Type B pancreatic cell (in vitro differentiated cells): ENCODE measurements at places on chromosomes 16 and 17. TPM values are rescaled to one million over a fixed set of nuclear protein-coding genes. Genes with fewer than 3 reads are reported as not detected.
A peak's percentile ranks its signal among the peaks of the same experiment; 100 is the strongest.

GRCh38 chr16:3050487-3050886 lies 4.1 kb downstream of the MMP25 start:
- H3K36me3 ChIP-seq, result peaks cover 10% of the 10 kb centered on the region
- H3K27me3 ChIP-seq, result peaks cover 56% of the 10 kb centered on the region
- peaks cover under 1% of the 10 kb centered on the region for H3K4me1 ChIP-seq
- H3K4me3 ChIP-seq, result no peak overlapping the region

Gene TMED6
- total RNA-seq, result 1.7 and 5.3 TPM in 2 replicates

DNA sequence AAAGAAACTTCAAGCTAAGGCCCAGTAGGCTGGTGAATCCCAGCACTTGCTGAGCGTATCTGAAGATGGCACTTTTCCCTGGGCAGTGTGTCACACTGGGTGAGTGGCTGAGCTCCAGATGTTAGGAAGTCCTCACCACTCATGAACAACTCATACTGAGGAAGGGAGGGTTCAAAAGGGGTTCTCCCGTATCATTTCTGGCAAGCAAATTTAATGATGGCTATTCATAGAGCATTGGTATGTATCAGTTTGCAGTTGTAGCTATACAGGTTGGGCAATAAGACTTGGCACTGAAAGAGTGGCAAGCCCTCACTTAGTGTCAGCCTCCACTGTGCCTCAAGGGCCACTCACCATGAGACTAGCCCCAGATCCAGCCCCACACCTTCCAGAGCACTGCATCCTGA lies 10.7 kb downstream of the GFOD2 start:
- no peak overlapping the region for H3K4me3 ChIP-seq
- peaks cover 9% of the 10 kb centered on the region for H3K36me3 ChIP-seq
- peaks cover 17% of the 10 kb centered on the region for H3K4me1 ChIP-seq

- no peak overlapping the region for H3K27ac ChIP-seq
- H3K4me1 ChIP-seq, result no peaks in the 10 kb centered on the region
- H3K36me3 ChIP-seq, result no peaks in the 10 kb centered on the region
- no peak for DNase-seq
- H3K4me3 ChIP-seq, result no peak overlapping the region
These were observed 67.6 kb upstream of the RBBP6 start for GRCh38 chr16:24471561-24472350.

DNA sequence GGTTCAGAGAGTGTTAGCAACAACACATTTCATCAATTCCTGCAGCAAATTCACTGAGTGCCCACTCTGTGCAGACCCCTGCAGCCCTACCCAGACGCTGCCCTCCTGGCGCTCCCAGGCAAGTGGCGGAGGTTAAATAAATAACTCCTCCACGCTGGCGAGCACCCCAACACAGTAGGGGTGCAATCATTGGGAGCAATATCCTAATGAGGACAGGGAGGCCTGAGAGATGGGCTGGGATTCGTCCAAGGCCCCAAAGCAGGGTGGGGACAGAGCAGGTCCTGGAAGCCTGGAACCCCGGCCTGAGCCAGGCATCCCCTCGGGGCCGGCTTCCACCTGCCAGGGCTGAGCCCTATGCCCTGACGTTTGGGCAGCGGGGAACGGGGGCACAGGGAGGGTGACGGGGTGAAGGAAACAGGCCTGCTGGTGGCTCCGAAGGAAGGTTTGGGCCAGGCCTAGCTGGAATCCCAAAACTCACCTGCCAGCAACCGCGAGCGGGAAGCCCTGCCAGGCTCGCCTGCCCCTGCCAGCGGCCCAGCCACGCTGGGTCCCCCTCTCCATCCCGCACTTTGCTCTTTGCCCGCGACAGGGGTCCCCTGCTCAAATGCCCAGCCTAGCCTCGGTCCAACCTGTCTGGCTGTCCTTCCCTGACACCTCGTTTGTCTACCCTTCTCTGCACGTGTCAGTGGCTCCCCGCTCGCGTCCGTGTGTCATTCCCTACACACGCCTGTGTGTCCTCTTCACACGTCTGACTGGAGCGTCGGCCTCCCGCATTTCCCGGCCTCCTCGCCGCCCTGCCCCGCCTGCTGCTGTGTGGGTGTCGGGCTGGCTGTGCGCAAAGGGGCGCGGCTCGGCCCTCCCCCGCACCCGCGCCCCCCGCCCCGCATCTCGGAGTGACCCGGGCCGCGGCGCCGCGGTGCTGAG lies 721 bp upstream of the BEAN1 start:
- DNase-seq, result no peak
- peaks cover 81% of the 10 kb centered on the region for H3K27me3 ChIP-seq
- peak overlapping the region; percentile 23 for H3K27ac ChIP-seq

Gene PPY
- total RNA-seq, result 29.8 and 65.9 TPM in 2 replicates

Gene XAF1
- total RNA-seq, result 2.1 and 7.8 TPM in 2 replicates

- no peak for DNase-seq
- peaks cover 8% of the 10 kb centered on the region for H3K36me3 ChIP-seq
- H3K4me1 ChIP-seq, result peaks cover 21% of the 10 kb centered on the region
These were observed 46.1 kb downstream of the RAB11FIP3 start for GRCh38 chr16:471353-472198.

- no peaks in the 10 kb centered on the region for H3K27me3 ChIP-seq
- H3K4me3 ChIP-seq, result no peak overlapping the region
- H3K4me1 ChIP-seq, result peaks cover 8% of the 10 kb centered on the region
- DNase-seq, result no peak
- H3K27ac ChIP-seq, result no peak overlapping the region
These were observed 180.8 kb downstream of the XYLT1 start for GRCh38 chr16:17289674-17290635.

DNA sequence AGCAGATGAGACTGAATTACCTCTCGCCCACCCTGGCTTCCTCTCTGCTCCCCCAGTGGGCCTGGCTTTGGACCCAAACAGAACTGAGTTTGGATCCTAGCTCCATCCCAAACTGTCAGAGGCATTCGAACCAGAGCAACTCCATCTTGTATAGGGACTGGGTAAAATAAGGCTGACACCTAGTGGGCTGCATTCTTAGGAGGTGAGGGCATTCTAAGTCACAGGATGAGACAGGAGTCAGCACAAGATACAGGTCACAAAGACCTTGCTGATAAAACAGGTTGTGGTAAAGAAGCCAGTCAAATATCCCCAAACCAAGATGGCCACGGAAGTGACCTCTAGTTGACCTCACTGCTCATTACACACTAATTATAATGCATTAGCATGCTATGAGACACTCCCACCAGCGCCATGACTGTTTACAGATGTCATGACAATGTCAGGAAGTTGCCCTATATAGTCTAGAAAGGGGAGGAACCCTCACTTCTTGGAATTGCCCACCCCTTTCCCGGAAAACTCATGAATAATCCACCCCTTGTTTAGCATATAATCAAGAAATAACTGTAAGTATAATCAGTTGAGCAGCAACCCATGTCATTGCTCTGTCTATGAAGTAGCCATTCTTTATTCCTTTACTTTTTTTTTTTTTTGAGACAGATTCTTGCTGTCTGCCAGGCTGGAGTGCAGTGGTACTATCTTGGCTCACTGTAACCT lies 44.4 kb downstream of the LYRM1 start:
- DNase-seq, result no peak
- H3K4me3 ChIP-seq, result no peak overlapping the region
- no peaks in the 10 kb centered on the region for H3K4me1 ChIP-seq

DNA sequence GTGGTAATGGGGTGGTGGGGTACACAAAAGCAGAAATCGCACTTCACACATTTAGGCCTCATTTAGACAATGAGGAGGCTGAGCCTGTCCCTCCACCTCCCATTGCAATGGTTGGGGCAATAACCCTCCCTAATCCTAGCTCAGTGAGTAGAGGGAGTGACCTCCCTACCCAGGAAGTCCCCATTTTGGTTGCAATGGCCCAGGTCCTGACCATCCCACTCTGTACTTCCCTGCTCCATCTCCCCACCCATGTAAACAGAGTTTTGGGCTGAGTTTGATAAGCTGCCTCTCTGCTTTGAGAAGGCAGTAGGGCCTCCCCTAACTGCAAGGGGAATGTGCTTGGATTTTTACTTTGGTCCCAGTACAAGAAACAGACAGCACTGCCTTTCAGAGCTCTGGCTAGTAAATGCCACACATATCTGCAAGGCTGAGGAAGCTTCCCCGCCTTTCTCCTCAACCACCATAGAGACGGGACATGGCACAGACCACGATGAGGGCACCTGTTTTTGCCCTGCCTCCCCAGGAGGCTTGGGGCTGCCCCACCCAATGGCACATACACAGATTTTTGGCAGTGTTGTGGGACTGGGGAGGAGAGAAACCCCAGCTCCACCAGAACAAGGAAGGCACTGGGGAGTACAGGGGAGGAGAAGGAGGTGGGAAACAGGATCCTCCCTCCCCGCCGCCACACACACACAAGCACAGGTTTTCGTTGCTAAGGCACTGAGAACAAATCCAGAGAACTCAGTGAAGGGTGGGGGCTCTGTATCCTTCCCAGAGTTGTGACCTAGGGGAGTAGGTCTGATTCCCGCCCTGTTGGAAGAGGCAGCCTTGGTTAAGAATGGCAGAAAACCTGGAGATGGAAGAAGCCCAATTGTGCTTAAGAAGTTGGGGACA lies 7.3 kb downstream of the VAT1 start:
- H3K4me1 ChIP-seq, result peaks cover 36% of the 10 kb centered on the region
- no peaks in the 10 kb centered on the region for H3K27me3 ChIP-seq
- no peak overlapping the region for H3K4me3 ChIP-seq

- H3K27me3 ChIP-seq, result no peaks in the 10 kb centered on the region
- H3K4me1 ChIP-seq, result peaks cover 4% of the 10 kb centered on the region
- H3K36me3 ChIP-seq, result no peaks in the 10 kb centered on the region
- peak overlapping the region; percentile 70 for H3K27ac ChIP-seq
- no peak for DNase-seq
These were observed 24.5 kb downstream of the UNK start for GRCh38 chr17:75808905-75809621.

DNA sequence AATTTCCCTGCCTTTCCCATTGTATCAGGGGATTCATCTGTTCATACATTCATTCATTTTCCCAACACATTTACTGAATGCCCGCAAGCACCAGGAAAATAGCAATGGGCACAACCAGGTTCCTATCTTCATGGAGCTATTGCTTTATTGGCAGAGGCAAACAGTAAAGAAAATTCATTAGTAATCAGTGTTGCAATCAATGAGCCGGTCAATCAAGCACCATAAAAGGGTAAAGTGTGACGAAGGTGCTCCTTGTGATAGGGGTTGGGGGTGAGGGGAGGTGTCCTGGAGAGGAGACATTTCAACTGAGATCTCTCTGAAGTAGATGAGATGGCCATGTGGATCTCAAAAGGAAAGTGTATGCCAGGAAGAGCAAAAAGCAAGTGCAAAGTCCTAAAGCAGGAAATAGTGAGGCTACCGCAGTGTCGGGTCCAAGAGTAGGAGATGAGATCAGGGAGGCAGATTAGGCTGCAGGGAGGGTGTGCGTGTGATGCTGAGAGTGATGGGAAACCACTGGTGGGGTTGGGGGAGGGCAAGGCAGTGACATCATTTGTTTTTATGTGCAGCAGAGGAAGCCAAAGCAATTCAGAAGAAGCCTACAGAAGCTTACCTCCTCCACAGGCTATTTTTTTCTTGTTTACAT lies 28.4 kb downstream of the CDH13 start:
- H3K4me3 ChIP-seq, result no peak overlapping the region
- no peaks in the 10 kb centered on the region for H3K36me3 ChIP-seq
- peaks cover 6% of the 10 kb centered on the region for H3K27me3 ChIP-seq
- H3K27ac ChIP-seq, result no peak overlapping the region

GRCh38 chr17:73349138-73349537 lies 37.3 kb upstream of the CDC42EP4 start:
- DNase-seq, result no peak
- no peaks in the 10 kb centered on the region for H3K36me3 ChIP-seq
- peaks cover 37% of the 10 kb centered on the region for H3K4me1 ChIP-seq
- H3K4me3 ChIP-seq, result no peak overlapping the region
- H3K27ac ChIP-seq, result peak overlapping the region; percentile 72

DNA sequence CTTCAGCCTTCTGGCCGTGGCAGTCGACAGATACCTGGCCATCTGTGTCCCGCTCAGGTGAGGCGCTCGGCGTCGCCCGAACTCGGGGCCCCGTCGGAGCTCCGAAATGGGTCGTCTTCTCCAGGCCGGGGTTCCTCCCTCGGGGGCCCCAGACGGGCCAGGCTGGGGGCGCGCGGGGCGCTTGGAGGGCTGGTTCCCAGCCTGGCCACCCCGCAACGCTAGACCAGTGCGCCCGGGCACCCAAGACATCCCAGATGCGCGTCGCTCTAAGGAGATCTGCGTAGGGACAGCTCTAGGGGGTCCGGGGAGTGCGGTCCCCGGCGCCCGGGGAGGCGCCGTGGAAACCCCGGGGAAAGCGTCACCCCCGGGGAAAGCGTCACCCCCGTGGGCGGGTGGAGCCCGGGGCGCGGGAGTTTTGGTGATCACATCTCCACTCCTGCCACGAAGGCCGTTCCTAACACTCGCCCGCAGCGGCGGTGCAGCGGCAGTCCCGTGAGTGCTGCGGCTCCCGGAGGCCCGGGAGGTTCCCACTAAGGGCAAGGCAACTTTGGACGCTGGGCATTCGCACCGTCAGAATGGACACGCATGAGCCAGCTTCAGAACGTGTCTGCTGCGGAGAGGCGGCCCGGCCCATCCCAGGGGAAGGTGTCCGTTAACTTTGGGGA lies 729 bp downstream of the ADORA2B start:
- no peak for DNase-seq
- H3K4me1 ChIP-seq, result peaks cover 6% of the 10 kb centered on the region
- H3K27me3 ChIP-seq, result peaks cover 39% of the 10 kb centered on the region
- peak overlapping the region; percentile 86 for H3K4me3 ChIP-seq

GRCh38 chr17:12510535-12510934 lies 155.2 kb upstream of the MYOCD start:
- no peak for DNase-seq
- no peak overlapping the region for H3K4me3 ChIP-seq
- H3K27ac ChIP-seq, result no peak overlapping the region

Gene HSPB9
- total RNA-seq, result 0.36 TPM in 1 of 2 replicates, not detected in the other

Gene CCL16
- not detected in 2 replicates for total RNA-seq

GRCh38 chr17:39199820-39200069 lies 338 bp upstream of the RPL19 start:
- peak; percentile 83 for DNase-seq
- H3K4me1 ChIP-seq, result peaks cover 22% of the 10 kb centered on the region
- H3K4me3 ChIP-seq, result peak overlapping the region; percentile 92
- H3K36me3 ChIP-seq, result peaks cover 18% of the 10 kb centered on the region
- H3K27me3 ChIP-seq, result no peaks in the 10 kb centered on the region
- peak overlapping the region; percentile 98 for H3K27ac ChIP-seq

Gene PRSS33
- 0.39 and 2.4 TPM in 2 replicates for total RNA-seq

DNA sequence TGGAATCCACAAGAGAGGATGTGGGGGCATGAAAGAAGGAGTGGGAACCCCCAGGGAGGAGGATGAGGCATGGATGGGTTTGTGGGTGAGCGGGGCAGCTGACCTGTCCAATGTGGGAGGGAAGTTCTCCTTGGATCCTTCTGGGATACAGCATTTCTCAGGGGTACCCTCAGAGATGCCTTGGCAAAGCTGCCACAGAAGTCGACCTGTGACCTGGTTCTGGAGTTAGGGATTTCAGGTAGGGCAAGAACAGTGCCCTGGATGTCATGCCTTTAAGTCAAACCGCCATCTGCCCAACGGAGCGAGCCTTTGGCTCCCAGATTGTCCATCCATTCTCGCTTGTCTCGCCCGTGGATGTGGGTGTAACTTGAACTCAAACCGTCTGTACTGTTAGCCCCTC lies 30.0 kb downstream of the WSCD1 start:
- H3K4me1 ChIP-seq, result peaks cover 7% of the 10 kb centered on the region
- no peak for DNase-seq
- peaks cover 3% of the 10 kb centered on the region for H3K36me3 ChIP-seq

GRCh38 chr17:2192367-2193057 lies 111.1 kb downstream of the SMG6 start:
- H3K4me1 ChIP-seq, result peaks cover 40% of the 10 kb centered on the region
- no peak overlapping the region for H3K4me3 ChIP-seq
- H3K27me3 ChIP-seq, result no peaks in the 10 kb centered on the region
- H3K36me3 ChIP-seq, result peaks cover 36% of the 10 kb centered on the region
